Stimulated activated CD4-positive, alpha-beta T cell treated with anti-CD3 and anti-CD28 coated beads, Interleukin-12 subunit alpha, Interleukin-12 subunit beta, amount 100 ng/mL, for 24 hours (primary cell): ENCODE measurements at places on chromosomes 7 and 10.
A peak's percentile ranks its signal among the peaks of the same experiment; 100 is the strongest.

DNA sequence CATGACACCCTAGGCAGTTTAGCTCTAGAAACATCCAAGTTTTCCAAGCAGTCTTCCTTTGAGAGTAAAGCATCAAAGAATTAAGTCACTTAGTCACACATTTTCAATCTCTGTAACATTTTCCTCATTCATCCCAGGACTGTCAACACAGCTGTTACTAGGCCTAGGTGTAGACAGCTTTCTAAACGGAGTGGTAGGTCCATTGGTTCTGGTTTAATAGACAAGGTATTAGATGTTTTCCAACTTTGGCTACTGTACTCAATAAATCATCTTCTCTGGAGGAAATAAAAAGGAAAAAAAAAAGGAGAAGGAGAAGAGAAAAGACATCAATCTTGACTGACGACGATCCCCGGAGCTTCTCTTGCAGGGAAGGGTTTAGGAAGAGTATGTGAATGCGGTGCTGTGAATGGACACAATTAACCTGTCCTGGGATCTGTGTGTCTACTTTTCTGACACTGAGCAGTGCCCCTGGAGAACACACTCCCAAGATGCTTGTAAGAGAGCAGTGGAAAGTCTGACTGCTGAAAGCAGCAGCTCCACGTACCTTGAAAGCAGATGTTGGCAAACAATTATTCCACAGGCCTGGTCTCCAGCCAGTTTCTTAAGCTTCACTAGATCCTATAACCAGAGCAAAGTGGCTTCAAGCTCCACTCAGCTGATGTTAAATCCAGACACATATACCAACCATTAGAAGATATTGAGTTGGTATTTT is 59.1 kb downstream of the CXCL12 start:
- no peak for DNase-seq

DNA sequence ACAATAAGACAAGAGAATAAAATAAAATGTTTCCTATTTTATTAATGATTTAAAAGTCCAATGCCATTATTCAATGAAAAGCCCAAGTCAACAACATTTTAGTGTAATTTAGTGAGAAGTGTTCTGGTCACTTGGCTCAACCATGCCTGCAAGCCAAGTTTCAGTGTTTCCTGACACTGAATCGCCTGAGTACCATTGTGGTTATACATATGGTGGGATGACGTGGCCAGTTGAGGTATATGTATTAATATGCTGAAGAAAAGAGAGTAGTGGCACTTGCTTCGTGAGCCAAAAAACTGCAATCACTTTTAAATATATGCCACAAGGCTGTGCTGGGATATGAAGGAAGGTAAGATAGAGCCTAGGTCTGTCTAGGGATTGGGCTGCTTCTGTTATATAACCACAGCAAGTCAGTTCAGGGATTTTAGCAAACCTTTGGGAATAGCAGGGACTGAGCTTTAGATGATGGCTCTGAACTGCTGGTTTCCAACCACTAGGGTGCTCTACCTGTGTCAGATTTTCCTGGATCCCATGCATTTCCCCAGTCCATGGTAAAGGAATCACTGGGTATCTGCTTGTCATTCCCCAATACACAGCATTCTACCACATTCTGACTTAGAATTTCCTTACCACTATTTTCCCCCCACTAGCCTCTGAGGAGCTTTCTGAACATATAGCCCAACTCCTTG is 214.0 kb upstream of the PRPS1L1 start:
- no peak for DNase-seq

DNA sequence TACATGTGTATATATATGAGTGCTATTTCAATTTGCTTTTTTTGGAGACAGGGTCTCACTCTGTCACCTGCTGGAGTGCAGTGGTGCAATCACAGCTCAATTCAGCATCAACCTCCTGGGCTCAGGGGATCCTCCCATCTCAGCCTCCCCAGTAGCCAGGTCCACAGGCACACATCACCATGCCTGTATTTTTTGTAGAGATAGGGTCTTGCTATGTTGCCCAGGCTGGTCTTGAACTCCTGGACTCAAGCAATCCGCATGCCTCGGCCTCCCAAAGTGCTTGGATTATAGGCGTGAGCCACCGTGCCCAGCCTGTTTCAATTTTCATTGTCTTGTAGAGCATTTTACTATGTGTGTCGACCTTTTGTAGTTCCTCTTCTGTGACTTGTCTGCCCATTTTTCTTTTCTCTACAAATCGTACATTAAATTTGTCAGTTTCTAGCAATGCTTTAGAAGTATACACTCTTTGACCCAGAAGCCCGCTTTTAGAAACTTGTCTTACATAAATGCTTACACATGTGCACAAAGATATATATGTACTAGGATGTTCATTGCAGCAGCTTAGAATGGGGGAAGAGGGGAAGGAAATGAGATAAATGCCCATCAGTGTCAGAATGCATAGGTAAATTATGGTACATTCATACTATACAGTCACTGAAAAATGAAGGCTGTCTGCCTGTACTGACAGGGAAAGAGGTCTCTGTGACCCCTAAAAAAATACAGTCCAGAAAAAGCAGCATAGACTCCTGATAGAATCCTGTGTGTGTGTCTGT is 12.2 kb upstream of the RFC2 start:
- no peak for DNase-seq

GRCh38 chr7:128084896-128085608 is 53.8 kb upstream of the LRRC4 start:
- DNase-seq: no peak

GRCh38 chr10:125012851-125013528 is 71.1 kb downstream of the ZRANB1 start:
- no peak for DNase-seq

- DNase-seq: peak; percentile 28
Measured at GRCh38 chr7:118080947-118081346, 103.0 kb upstream of the LSM8 start.

DNA sequence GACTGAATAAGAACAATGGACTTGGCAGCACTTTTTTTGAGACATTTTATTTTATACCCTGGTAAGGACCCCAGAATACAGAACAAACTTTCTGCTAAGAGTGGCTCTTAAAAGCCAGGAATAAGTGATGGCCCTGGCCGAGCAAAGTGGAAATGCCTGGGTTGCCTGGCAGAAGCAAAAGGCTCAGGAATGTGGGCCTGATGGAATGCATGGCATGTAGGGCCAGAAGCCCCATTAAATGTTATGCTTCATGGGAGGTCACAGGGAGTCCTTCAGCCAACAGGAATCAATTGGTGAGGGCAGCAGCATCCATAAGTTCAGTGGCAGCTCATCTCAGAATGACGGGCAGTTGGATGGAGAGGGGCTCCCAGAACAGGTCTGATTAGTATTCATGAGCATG is 301.5 kb upstream of the CACNA2D1 start:
- DNase-seq: no peak

GRCh38 chr10:37734971-37735370 is 122.4 kb downstream of the ZNF248 start:
- no peak for DNase-seq

GRCh38 chr10:81152656-81153055 is 615.0 kb downstream of the SH2D4B start:
- DNase-seq: no peak

- DNase-seq: no peak
Measured at GRCh38 chr10:72790216-72790990, 98.5 kb downstream of the MCU start.

GRCh38 chr7:41994036-41994745 is 242.8 kb downstream of the GLI3 start:
- DNase-seq: no peak

DNA sequence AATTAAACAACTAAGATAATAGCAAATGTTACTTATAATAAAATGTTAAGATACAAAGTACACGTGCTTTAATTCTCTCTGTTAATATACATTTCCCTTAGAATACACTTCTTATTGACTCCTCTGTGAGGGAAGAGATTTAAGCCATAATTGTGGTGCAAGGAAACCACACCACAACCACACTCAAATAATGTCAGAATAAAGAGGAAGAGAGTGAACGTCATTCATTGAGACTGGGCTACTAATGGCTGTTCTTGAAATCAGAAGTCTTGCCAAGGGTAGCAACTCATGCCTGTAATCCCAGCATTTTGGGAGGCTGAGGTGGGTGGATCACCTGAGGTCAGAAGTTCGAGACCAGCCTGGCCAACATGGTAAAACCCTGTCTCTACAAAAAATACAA is 10.0 kb downstream of the FAM171A1 start:
- DNase-seq: no peak
